ENCODE measurements at places on chromosomes 11 and 22.

DNA sequence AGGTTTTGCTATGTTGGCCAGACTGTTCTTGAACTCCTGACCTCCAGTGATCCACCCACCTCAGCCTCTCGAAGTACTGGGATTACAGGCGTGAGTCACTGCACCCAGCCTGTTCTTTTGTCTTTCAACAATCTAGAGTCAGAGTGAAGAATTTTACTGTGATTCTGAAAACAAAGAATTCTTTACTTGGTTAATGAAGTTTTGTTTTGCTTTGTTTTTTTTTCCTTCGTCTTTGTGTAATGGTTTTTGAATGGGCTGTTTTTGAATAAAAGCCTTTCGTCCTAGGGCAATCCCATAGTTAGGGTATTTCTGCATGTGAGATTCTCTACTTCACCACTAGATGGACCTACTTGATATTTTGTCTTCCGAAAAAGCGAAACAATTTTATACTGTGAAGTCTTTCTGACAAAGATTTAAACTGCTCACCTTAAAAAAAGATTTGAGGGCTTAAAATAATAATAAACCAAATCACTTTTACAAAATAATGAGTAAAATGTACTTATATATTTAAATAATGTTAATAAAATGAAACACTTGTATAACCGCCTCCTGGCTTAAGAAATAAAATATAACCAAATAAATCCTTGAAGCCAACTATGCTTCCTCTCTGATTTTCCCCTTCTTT, 43.4 kb upstream of the SC5D start:
- peak; percentile 72 for ATAC-seq

DNA sequence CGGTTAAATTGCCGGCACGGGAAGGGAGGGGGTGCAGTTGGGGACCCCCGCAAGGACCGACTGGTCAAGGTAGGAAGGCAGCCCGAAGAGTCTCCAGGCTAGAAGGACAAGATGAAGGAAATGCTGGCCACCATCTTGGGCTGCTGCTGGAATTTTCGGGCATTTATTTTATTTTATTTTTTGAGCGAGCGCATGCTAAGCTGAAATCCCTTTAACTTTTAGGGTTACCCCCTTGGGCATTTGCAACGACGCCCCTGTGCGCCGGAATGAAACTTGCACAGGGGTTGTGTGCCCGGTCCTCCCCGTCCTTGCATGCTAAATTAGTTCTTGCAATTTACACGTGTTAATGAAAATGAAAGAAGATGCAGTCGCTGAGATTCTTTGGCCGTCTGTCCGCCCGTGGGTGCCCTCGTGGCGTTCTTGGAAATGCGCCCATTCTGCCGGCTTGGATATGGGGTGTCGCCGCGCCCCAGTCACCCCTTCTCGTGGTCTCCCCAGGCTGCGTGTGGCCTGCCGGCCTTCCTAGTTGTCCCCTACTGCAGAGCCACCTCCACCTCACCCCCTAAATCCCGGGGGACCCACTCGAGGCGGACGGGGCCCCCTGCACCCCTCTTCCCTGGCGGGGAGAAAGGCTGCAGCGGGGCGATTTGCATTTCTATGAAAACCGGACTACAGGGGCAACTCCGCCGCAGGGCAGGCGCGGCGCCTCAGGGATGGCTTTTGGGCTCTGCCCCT, 529 bp upstream of the CCND1 start:
- ATAC-seq = no peak

DNA sequence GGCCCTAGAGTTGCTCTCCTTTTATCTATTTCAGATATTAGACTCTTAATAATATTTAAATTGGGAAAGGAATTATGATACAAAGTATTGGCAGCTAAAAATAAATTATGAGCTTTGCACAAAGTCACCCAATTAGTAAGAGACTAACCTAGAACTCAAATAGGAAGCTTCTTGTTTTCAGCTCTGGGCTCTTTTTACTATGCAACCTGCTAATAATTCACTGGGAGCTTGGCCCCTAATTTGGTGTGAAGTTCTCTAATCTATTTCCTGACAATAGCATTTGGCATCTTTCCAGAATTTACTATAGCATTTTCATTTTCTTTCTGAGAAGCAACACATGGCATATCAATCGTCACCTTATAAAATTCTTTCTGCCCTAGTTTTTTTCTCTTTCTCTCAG, 727.7 kb upstream of the ANO5 start:
- ATAC-seq = no peak

DNA sequence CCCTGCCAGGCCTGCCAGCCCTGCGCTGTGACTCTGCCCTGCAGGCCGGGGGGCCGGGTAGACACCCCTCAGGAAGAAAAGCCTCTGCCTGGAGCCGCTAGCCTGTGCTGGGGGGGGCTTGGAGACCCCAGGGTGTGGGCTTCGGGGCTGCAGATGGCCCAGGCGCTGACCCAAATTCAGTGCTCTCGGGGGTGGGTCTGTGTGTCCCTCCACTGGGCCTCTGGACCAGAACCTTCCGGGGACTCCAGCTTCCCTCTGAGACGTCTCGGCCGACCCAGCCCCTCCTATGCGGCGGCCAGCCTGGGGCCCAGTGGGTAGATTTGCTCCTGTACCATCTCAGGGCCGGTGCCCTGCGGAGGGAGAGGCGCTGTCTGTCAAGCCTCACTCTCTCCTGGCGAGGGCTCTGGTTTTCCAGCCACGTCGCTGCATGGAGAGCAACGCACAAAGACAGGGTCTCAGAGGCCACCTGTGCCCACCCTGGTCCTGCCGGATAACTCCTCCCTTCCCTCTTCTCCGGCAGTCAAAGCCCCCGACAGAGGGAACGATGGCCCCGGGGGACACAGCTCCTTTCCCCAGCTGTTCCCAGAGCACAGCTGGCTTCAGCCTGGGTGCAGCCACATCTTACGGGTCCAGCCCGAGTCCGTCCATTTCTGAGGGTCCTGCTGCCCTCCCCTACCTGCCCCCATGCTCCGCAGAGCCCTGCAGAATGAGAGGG, 40.1 kb upstream of the TOLLIP start:
- no peak for ATAC-seq

DNA sequence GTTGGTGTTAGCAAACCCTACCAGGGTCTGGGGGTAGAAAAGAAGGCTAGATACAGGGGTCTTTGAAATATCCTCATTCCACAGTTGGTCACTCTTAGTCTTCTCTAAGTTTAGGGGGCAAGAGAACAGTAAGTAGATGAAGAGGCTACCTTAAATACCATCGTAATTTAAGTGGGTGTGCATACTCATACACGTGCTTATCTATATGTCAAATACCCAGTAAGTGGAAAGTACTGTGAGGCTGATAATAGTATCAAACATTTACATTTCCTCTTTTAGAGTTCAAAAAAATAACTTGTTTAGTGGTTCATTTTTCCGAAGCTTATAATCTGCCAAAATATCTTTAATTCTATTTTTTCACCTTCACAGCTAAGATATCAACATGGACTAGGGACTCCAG, 90.7 kb downstream of the WNT11 start:
- ATAC-seq = no peak

DNA sequence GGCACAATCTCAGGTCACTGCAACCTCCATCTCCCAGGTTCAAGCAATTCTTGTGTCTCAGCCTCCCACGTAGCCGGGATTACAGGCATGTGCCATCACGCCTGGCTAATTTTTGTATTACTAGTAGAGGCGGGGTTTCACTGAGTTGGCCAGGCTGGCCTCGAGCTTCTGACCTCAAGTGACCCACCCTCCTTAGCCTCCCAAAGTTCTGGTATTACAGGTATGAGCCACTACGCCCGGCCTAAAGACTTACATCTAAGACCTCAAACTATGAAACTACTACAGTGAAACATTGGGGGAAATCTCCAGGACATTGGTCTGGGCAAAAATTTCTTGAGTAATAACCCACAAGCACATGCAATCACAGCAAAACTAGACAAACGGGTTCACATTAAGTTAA, 13.8 kb upstream of the FAM181B start:
- no peak for ATAC-seq

GRCh38 chr11:120210626-120211521, at the start of gene OAF:
Gene OAF, plus strand, starts transcription at chr11:120211032. Its CDS starts 248 bp downstream, at chr11:120211280.
- ATAC-seq = peak; percentile 83

DNA sequence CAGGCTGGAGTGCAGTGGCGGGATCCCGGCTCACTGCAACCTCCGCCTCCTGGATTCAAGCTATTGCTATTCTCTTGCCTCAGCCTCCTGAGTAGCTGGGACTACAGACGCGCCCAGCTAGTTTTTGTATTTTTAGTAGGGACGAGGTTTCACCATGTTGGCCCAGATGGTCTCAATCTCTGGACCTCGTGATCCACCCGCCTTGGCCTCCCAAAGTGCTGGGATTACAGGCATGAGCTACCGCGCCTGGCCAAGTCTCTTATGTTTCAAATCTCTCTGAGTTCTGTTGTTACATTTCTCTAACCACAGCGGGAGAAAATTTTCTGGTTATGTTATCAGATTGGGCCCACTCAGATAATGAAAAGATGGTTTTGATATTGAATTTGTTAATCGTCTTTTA, 10.1 kb downstream of the CEP57 start:
- ATAC-seq = no peak

DNA sequence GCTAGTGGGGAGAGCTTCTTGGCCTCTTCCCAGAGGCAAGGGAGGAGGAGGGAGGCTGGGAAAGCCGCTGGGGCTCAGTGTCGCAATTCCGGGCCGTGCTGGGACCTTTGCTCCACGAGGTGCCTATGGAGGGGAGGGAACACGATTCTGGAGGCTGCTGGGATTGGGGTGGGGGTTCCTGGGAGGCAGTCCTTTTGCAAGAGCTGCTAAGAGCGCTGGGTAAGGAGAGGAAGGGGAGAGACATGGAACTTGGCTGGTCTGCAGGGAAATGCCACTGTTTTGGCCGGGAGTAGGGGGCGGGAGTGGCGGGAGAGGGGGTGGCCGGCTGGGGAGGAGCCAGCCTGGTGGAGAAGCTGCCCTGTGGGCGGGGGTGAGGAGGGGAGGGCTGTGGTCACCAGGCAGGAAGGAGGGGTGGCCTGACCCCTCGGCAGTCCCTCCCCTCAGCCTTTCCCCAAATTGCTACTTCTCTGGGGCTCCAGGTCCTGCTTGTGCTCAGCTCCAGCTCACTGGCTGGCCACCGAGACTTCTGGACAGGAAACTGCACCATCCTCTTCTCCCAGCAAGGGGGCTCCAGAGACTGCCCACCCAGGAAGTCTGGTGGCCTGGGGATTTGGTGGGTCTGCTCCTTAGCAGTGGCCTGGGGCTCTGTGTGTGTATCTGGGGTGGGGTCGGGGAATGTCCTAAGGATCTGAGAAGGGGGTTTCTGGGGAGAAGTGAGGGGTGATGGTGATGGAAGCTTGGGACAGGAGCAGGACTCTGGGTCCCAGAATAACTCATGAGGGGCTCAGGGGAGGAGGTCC, at the start of gene NR1H3:
Gene NR1H3 (plus strand): TSS at position 480 of the 800 bp plus-strand sequence. CDS start 1,221 bp downstream, outside the sequence.
- ATAC-seq = no peak

DNA sequence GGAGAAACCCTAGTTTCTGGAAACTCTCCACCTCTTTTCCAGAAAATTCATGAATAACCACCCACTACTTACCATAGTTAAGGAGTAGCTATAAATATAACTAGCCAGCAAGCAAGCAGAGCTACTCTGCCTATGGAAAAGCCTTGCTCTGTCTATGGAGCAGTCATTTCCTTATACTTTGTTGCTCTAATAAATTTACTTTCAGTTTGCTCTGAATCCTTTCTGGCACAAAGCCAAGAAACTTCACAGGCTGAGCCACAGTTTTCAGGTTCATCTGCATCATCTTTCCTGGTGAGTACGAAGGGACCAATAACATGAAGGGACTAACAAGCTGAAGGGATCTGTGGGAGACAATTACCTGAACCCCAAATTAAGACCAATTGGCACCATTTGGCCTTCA, 4.6 kb downstream of the OR4C45 start:
- no peak for ATAC-seq

- ATAC-seq = no peak
Measured at GRCh38 chr11:133551064-133551463, 18.8 kb upstream of the OPCML start.

- no peak for ATAC-seq
Measured at GRCh38 chr11:81496601-81497000, 1237.1 kb downstream of the FAM181B start.

- peak; percentile 97 for ATAC-seq
Measured at GRCh38 chr22:31977141-31977841, 33.0 kb downstream of the YWHAH start.

DNA sequence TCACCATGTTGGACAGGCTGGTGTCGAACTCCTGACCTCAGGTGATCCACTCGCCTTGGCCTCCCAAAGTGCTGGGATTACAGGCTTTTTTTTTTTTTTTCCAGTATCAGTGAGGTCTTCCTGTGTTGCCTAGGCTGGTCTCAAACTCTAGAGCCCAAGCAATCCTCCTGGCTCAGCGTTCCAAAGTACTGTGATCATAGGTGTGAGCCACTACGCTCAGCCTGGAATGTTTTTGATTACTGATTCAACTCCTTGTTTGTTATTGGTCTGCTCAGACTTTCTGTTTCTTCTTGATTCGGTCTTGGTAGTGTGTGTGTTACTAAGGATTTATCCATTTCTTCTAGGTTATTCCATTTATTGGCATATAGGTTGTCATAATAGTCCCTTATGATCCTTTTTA, 31.3 kb downstream of the NAGA start:
- no peak for ATAC-seq

DNA sequence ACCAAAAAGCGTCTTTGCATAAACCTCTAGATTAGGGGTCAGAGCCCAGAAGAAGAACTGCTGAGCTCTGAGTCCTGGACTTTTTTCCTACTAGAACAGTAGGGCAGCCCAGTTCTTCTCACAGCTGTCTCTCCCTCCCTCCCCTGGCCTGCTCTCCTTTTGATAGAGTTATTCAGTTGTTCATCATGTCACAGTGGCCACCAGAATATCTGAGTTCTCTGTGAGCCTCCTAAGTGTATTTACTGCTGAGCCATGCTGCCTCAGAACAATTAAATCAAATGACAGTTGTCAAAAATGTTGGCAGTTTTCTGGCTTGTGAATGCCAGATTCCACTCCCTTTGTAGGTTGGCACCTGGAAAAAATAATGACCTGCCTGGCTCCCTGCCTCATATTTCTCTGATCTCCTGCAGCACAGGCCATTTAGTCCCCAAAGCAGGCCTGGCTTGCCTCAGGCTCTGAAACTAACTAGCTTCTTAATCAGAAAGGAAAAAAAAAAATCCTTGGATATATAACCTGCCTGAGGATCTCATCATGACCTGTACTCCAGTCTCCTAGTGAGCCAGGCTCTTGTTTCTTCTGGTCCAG, 377.4 kb upstream of the LARGE1 start:
- no peak for ATAC-seq

Measured in activated T-helper 17 cell treated with anti-CD3 and anti-CD28 coated beads, Interleukin-2, amount 50 U/mL, for 72 hours (primary cell).